EH (cell line): ENCODE measurements at places on chromosomes 6 and 20.

DNA sequence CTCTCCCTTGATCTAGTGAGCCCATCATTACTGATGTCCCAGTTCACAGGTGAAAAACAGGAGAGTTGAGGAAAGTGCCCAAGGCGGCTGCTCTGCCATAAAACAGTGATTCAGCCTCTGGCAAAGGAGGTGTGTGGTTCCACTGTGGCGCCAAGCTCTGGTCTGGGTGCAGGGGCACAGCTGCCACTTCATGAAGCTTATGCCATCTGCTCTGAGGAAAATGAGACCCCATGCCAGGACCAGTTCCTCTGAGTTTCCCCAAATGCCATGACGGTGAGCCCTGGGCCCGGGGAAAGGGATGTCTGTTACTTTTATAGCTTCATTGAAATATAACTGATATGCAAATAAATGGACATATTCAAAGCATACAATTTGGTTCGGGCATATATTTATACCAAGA is 33.7 kb upstream of the ZBP1 start:
- no peak for DNase-seq

DNA sequence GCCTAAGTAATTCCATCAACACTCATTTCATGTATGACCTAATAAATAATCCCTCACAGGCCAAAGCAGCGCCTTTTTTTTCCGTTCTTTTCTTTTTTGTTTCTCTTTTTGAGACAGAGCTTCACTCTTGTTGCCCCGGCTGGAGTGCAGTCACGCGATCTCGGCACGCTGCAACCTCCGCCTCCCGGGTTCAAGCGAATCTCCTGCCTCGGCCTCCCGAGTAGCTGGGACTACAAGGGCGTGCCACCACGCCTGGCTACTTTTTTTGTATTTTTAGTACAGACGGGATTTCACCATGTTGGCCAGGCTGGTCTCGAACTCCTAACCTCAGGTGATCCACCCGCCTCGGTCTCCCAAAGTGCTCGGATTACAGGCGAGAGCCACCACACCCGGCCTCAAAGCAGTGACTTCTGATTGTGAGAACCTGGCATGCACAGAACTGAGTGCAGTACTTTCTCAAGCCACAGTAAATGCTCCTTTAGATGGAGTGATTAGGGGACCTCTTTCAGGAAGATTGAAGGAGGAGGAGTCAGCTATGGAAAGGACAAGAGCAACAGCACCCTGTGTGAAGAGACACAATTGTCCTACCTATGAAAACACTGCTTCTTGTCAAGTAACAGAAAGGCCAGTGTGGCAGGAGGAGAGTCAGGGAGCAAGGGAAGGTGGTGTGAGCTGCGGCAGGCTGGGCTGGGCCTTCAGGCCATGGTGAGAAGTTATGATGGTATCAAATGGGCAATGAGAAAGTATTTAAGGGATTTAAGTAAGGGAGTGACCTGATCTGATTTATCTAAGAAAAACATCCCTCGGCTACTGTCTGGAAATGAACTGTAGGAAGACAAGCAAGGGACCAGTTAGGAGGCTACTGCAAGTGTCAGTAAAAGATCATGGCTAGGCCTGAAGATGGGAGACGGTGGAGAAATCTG is 1.7 kb upstream of the SCAF8 start:
- no peak for DNase-seq

DNA sequence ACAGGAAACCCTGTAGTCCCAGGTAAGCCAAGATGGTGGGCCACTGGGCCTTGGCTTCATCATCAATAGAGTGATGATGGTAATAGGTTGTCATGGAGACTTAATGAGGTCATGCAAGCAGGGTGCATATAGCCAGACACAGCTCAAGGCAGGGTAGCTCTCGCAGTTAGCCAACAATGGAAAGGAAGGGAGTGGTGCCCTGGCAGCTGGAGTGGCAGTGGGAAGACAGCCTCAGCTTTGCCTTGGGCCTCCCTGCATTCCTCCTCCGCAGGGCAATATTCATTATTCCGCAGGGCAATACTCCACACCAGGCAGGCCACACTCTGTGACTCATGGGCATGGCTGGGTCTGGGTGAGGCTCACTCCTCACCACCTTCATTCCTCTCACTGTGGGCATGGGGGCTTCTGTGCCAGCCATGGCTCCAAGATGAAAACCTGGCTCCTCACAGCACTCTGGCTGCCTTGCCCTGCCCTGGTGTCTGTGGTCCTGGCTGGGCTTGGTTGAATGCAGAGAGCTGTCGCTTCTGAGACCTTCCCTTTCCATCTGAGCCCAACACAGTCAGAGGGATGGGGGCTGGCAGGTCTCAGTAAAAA is 163.1 kb upstream of the PMEPA1 start:
- DNase-seq: no peak

DNA sequence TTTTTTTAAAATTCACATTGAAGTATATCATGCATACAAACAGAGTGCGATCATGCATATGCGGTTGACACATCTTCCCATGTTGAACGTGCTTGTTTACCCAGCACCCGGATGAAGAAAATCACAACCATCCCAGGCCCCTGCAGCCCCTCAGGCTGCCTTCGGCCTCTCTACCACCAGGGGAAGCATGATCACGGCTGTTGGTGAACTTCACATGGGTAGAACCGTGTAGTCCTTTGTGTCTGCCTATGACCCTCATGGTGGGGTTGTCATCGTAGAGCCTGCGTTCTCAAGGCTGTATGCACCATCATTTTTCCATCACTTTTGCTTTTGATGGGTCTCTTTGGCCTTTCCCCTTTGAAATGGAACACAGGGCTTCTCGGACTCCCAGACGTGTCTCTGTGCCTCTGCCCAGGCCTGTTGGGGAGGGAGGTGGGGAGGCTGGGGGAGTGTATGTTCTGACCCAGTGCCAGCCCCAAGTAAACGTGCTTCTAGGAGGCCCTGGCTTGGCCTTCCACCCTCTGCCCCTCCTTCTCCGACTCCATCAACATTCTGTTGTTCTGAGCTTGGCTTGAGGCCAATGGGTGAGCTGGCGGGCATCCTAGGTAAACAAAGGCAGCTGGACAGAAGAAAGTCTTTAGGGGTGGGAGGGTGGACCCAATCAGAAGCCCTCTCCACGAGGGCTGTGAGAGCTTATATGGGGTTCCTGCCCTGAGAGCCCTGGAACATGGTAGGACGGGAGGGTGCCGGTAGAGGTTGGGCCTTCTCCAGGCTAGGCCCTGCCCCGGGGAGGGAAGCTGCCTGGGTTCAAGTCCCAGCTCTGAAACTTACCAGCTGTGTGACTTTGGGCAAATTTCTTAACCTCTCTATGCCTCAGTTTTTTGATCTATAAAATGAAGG is 39.7 kb downstream of the TGM2 start:
- DNase-seq: peak; percentile 60

DNA sequence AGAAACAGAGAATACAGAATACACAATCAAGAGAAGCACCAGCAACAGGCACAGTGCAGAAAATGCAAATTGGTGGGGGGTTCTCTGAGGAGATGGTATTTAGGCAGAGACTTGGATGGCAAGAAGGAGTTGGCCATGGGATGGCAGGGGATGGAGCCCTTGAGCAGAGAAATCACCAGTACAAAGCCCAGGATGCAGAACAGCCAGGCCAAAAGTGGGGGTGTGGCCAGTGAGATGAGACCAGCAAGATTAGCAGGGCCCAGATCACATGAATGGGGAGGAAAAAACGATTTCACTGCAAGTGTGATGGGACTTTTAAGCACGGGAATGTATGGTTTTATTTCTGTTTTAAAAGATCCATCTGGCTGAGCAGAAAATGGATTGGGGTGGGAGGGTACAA is 63.4 kb downstream of the TRAM2 start:
- DNase-seq: no peak

DNA sequence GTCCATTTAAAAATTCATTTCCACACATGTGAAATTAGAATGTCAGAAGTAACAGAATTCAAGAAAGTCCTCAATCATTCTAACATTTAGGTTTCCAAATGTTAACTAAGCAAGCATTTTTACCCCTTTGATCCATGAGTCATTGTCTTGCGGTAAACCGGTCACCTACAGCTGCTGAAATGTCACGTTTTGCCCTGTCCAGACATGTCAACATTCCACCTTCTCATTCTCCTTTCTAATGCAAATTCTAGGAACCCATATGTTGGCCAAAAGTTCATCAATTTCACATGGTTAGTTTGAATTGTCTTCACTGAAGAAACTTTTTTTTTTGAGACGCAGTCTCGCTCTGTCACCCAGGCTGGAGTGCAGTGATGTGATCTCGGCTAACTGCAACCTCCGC is 117.2 kb downstream of the IPCEF1 start:
- DNase-seq: no peak

DNA sequence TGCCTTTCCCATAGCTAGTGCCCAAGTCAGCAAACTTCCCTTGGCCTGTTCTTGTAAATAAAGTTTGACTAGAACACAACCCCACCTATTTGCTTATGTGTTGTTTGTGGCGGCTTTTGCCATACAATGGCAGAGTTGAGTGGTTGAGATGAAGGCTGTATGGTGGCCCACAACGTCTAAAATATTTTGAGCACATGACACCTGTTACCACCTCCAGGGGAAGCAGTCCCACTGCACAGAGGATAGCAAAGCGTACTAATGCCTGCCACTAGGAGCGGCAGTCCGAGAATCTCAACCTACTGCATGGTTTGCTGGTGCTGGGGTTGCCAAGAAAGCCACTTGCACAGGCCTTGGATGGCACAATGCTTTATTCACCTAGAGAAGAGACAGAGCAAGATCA is 58.6 kb downstream of the TGM2 start:
- no peak for DNase-seq

- DNase-seq: peak; percentile 8
These were observed 20.9 kb upstream of the VNN1 start for GRCh38 chr6:132734694-132735236.

DNA sequence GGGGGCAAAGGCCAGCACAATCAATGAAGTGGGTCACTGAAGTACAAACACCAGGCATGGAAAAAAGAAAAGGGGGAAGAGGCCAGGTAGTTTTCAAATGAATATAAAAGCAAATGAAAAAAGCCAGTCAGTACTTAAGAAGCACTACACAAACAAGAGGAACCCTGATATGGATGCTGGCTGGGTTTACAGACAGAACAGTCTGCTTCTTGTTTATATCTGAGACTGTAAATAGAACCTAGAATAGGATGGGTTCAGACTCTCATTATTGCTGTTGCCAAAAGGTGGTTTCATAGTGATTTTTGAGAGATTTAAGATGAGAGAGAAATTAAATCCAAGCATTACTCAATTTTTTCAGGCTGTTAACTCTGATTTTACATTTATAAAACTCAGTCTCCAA is 24.1 kb downstream of the USP45 start:
- no peak for DNase-seq

DNA sequence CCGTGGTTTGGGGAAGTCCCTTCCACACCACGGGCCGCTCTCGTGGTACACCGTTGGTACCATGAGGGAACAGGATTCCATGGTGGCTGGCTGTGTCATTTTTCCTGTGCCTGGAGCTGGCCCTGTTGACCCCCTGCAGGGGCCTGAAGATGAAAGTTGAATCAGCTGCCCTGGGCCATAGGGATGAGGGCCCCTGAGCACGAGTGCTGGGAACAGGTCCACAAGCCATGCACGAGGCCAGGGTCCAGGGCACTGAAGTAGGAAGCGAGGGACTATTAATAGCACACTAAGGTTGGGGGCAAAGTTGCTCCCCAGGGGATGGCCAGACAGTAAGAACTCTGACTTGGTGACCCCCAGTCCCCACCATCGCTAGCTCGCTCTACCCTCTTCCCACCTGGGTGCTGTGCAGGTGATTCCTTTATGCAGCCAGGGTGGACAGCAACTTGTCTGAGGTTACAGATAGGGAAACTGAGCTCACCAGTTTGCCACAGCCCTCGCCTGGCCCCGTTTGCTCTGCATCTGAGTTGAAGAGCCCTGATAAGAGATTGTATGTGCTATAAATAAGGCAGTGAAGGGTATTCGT is 46.6 kb downstream of the SLC13A3 start:
- DNase-seq: no peak

DNA sequence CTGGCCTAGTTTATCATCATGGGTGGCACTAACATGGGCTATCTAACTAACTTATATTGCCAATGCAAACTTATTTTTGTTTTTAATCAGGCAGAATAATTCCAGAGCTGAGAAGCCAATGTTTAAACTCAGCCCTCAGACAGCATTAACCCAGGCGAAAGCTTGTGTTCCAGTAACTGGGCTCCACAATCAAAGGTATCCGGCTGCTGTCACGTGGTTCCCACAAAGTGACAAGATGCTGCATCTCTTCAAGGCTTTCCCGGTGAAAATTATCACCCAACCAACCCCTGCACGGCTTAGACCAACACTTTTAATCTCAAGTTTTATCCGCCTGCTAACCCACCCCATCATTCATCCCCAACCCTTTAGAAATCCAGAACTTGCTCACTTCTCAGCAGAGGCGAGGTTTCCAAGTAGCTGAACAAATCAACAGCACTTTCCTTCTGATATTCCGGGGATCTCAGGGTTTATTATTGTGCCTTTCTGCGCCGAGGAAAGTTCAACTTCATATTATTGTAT is 885 bp downstream of the MTCL3 start:
- no peak for DNase-seq

GRCh38 chr20:35447082-35447789 is 8.2 kb upstream of the CEP250 start:
- peak; percentile 81 for DNase-seq

DNA sequence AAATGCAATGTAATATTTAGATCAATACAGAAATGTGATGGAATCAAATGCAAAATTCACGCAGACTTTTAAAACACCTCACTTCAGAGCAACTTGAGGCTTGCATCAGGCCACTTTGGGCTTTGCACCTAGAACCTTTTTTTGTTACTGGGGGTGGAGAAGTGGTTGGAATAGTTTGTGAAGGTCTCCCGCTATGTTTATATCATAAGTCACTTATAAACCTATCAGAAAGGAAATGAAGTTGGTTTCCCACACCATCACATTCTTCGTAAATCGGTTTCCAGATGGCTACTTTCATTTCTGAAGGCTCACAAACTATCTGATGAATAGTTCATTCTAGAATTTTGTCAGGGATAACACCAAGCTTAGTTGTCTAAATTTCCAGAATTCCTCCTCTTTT is 74.8 kb downstream of the PKHD1 start:
- DNase-seq: no peak

- DNase-seq: no peak
These were observed 623.8 kb downstream of the TENT5A start for GRCh38 chr6:81128671-81129070.

GRCh38 chr6:112983713-112984261 is 636.7 kb downstream of the RFPL4B start:
- peak; percentile 39 for DNase-seq

- DNase-seq: peak; percentile 47
These were observed at the start of gene FOXQ1 for GRCh38 chr6:1311400-1312202. TSS of gene FOXQ1 (plus strand) at chr6:1312098. CDS start at chr6:1312705, 607 bp downstream.

- DNase-seq: no peak
These were observed 36.8 kb downstream of the PREX1 start for GRCh38 chr20:48791014-48791413.

DNA sequence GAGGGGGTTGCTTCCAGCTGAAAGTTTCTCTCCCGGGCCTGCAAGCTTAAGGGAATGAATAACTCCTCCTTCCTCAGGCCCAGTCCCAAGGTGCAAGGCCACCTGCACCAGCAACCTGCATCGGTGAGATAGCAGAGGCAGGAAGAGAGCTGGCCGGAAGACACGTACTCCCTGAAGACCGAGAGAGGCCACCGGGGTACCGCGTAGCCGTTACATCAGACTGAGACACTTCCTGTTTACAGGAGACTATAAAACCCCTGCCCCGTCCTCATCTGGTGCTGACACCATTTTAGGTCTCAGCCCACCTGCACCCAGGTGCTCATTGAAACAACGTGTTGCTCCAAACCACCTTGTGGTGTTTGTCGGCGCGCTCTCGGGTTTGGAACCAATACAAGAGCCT is 60.5 kb upstream of the PRND start:
- no peak for DNase-seq
